ENCODE measurements at places on chromosomes 12 and 14. TPM values are rescaled to one million over a fixed set of nuclear protein-coding genes. Genes with fewer than 3 reads are reported as not detected.

DNA sequence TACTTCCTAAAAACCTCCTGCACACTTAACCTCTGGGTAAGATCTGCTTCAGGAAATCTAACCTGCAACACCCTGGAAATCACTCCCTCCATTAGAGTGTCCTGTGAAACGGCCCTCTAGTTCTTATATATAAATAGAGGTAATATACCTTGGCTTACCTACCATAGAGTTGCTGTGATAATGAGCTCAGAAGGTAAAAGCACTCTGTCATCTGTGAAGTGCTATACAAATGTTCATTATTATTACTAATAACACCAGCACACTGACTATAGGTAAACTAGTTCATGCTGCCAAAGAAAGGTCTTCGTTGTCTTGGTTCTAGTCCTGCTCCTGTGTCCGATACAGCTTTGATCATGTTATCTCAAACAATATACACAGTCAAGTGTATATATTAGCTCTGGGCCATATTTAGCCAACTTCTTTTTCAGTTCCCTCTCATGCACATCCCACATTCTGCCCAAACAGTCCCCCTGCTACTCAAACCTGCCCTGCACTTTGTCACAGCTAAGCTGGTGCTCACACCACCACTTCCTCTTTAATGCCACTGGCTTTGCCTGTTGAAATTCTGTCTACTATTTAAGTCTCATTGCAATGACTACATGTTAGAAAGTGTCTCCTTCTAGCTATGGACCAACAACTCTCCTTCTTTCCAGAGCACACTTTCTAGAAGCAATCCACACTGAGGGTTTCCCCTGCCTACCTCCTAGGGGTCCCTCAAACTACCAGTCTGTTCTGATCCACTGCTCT, 5.1 kb downstream of the E2F7 start:
- H3K4me3 ChIP-seq, result no peak overlapping the region
- no peak overlapping the region for H3K27ac ChIP-seq
- peaks cover 8% of the 10 kb centered on the region for H3K4me1 ChIP-seq

- no peaks in the 10 kb centered on the region for H3K4me1 ChIP-seq
- H3K27me3 ChIP-seq, result no peaks in the 10 kb centered on the region
- no peaks in the 10 kb centered on the region for H3K36me3 ChIP-seq
- H3K27ac ChIP-seq, result no peak overlapping the region
Observed at GRCh38 chr12:91817517-91817916, 328.1 kb downstream of the BTG1 start.

DNA sequence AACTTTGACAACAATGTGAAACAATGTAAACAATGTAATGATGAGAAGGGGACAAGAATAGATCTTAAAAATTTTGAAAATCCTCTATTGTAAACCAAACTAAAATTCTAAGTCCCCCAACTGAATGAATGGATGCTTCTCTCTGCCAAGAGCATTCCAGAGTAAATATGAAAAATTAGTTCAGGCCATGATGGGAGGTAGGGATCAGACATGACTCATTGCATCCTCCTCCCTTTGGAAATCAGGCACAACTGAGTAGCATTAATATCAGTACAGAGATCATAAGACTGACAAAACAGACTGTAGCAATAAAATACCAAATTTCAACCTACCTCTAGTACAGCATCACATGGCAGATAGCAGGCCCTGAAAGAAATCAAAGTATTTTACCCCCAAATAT, 559.9 kb downstream of the C12orf50 start:
- H3K27ac ChIP-seq, result no peak overlapping the region
- no peaks in the 10 kb centered on the region for H3K4me1 ChIP-seq
- H3K27me3 ChIP-seq, result no peaks in the 10 kb centered on the region
- no peak for DNase-seq

GRCh38 chr12:131044136-131044535, 90.4 kb downstream of the ADGRD1 start:
- no peaks in the 10 kb centered on the region for H3K4me1 ChIP-seq
- peaks cover 6% of the 10 kb centered on the region for H3K27me3 ChIP-seq
- no peak overlapping the region for H3K4me3 ChIP-seq
- H3K36me3 ChIP-seq, result no peaks in the 10 kb centered on the region

- no peaks in the 10 kb centered on the region for H3K27me3 ChIP-seq
- H3K4me1 ChIP-seq, result no peaks in the 10 kb centered on the region
- no peak for DNase-seq
- H3K27ac ChIP-seq, result no peak overlapping the region
- no peak overlapping the region for H3K4me3 ChIP-seq
- no peaks in the 10 kb centered on the region for H3K36me3 ChIP-seq
Observed at GRCh38 chr14:92651106-92651757, 97.2 kb downstream of the LGMN start.

- H3K4me3 ChIP-seq, result no peak overlapping the region
- H3K36me3 ChIP-seq, result peaks cover 21% of the 10 kb centered on the region
- no peak overlapping the region for H3K27ac ChIP-seq
- DNase-seq, result no peak
Observed at GRCh38 chr12:120170631-120171030, 23.9 kb downstream of the GCN1 start.

GRCh38 chr14:94582199-94582750, 1.0 kb downstream of the SERPINA5 start:
- DNase-seq, result no peak
- no peaks in the 10 kb centered on the region for H3K36me3 ChIP-seq
- H3K27ac ChIP-seq, result no peak overlapping the region
- no peaks in the 10 kb centered on the region for H3K27me3 ChIP-seq
- H3K4me3 ChIP-seq, result no peak overlapping the region

The LHX5 gene
- not detected for polyA plus RNA-seq

The CRACR2A gene
- polyA plus RNA-seq, result 0.24 TPM

The NDRG2 gene
- polyA plus RNA-seq, result 2,087 TPM

The A2M gene
- polyA plus RNA-seq, result 42.6 TPM
